ENCODE measurements at places on chromosomes 3 and 15.

- DNase-seq: no peak
Observed at GRCh38 chr3:152971880-152972279, 136.9 kb downstream of the P2RY1 start.

DNA sequence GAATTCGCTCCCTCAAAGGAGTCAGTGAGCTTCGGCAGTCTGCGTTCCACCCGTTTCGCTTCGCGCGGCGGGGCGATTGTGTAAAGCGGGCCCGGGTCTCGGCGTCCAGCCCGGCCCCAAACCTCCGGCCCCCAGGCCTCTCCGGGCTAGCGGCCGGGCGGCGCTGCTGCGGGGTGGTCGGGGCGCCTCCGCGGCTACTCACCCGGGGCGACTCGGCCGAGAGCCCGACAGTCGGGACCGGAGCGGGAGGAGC is 412 bp downstream of the CHDH start:
- no peak for DNase-seq

DNA sequence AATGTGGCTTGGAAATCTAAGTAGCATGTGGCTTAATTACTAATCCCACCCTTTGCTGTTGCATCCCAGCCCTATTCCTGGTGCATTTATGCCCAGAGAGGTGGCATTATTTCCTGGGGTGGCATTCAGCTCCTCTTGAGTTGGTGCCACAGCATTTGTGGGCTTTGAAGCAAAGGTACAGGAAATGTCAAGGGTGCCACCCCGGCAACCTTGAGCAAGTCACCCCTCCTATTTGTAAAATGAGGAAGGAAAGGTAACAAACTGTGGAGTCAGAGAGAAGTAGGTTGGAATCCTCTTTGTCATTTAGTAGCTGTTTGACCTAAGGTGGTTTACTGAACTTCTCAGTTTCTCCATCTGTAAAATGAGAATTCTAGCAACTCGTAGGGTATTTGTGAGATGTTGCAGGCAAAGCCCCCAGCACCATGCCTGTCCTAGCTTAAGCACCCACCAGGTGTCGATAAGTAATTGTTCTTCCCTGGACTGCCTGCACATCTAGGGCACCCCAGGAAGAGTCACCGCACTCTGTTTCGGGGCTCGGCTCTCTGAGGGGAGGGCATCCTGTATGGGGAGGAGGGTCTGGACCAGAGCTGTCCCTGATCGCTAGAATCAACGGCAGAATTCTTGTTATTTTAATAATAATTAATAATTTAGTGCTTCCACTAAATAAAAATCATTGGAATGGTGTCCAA is 17.1 kb downstream of the ISG20 start:
- no peak for DNase-seq

DNA sequence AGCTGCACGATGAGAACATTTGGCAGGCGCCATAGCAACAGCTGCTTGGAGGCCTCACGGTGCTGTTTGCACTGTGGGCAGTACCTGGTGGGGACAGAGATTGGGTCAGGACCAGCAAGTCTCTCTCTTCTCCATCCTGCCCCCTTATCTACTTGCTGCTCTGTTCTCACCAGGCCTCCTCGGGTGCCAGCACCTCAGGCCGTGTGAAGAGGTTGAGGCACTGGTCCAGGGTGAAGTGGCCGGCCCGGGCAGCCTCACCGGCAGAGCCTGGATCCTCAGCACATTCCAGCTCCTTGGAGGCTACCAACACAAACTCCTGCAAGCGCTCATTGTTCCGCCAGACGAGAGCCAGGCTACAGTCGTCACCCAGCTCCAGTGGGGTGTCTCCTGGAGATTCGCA is 6.2 kb upstream of the QARS1 start:
- no peak for DNase-seq

DNA sequence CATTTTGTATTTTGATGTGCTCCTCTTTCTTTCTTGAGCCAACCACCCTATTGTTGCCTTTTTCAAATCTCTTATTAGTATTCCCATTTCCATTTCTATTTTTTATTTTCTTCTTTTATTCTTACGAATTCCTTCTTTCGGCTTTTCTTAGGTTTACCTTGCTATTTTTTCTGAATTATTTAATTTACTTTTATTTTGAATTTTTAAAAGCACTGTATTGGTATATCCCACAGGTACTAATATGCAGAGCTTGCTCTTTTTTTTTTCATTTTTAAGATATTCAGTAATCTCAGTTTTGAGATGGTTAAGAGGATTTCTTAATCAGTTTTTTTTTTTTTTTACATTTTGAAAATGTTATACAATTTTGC is 18.4 kb upstream of the MCF2L2 start:
- no peak for DNase-seq

DNA sequence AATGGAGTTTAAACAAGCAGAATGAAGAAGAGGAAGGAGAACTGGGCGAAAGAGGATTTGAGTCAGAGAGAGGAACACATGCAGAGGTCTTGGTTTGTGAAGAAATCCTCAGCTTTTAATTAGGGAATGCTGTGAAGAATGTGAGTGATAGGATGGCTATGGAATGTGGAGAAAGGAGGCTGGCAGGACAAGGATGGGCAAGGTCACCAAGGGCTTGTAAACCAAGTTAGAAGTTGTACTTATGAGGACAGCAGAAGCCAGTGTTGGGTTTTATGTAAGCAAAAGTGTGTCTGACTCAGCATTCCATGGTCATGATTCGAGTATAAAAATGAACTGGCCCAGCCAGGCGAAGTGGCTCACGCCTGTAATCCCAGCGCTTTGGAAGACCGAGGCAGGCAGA is 60.0 kb upstream of the IL12A start:
- peak; percentile 87 for DNase-seq

GRCh38 chr3:57890874-57891273 is 117.3 kb upstream of the FLNB start:
- peak; percentile 67 for DNase-seq

GRCh38 chr3:9121366-9122001 is 128.0 kb downstream of the SRGAP3 start:
- no peak for DNase-seq

GRCh38 chr15:76439542-76439941 is 103.0 kb downstream of the ISL2 start:
- no peak for DNase-seq
